ENCODE measurements at places on chromosomes 1 and 21. TPM values are rescaled to one million over a fixed set of nuclear protein-coding genes. Genes with fewer than 3 reads are reported as not detected.

The PLA2G4A gene
- total RNA-seq = 28.4 TPM

The HJV gene
- not detected for total RNA-seq

The FCRL2 gene
- total RNA-seq = not detected

The ASCL5 gene
- not detected for total RNA-seq

The PCP4 gene
- not detected for total RNA-seq

The LAMB3 gene
- total RNA-seq = 9.3 TPM

The KCNK2 gene
- total RNA-seq = 3.1 TPM

The SLC44A5 gene
- total RNA-seq = 0.09 TPM

The C4BPA gene
- under 0.01 TPM for total RNA-seq

The ADGRL2 gene
- total RNA-seq = 33.3 TPM

The GNAT2 gene
- 0.28 TPM for total RNA-seq

The EFCAB7 gene
- 8.1 TPM for total RNA-seq

The NBPF8 gene
- total RNA-seq = 13.5 TPM

The CFHR4 gene
- total RNA-seq = not detected

The RGS13 gene
- total RNA-seq = 0.14 TPM

The CLIC6 gene
- total RNA-seq = 0.09 TPM

The OR2L13 gene
- total RNA-seq = not detected

The ESPN gene
- not detected for total RNA-seq

The RGS18 gene
- total RNA-seq = 0.43 TPM

The NR5A2 gene
- total RNA-seq = not detected

The F3 gene
- 59.4 TPM for total RNA-seq

The C1orf116 gene
- total RNA-seq = not detected

The HES3 gene
- not detected for total RNA-seq

The KCNJ9 gene
- under 0.01 TPM for total RNA-seq

The CHODL gene
- not detected for total RNA-seq

The TDRD10 gene
- total RNA-seq = not detected

The UBXN10 gene
- 0.14 TPM for total RNA-seq

The ACTL8 gene
- 0.09 TPM for total RNA-seq

The DNASE2B gene
- total RNA-seq = not detected

The TCHH gene
- under 0.01 TPM for total RNA-seq

The MRPL37 gene
- total RNA-seq = 46.1 TPM

The THEMIS2 gene
- 7.5 TPM for total RNA-seq

The GPR25 gene
- total RNA-seq = not detected

The NCF2 gene
- total RNA-seq = 0.18 TPM

The ADGRL4 gene
- total RNA-seq = 9.5 TPM

The SLFNL1 gene
- total RNA-seq = 0.28 TPM

The MTARC1 gene
- total RNA-seq = 6.8 TPM

The ADAMTS5 gene
- total RNA-seq = 24.4 TPM

The DNAJB4 gene
- 28.4 TPM for total RNA-seq

The CRNN gene
- not detected for total RNA-seq

The CYP4B1 gene
- not detected for total RNA-seq

The RGS1 gene
- total RNA-seq = not detected

The TNFRSF8 gene
- 0.28 TPM for total RNA-seq

The SMPDL3B gene
- total RNA-seq = not detected

The RORC gene
- under 0.01 TPM for total RNA-seq

The HORMAD1 gene
- total RNA-seq = not detected

The UBE2U gene
- total RNA-seq = not detected

Data from smooth muscle cell of bladder (primary cell).